Activated T-helper 1 cell treated with Interleukin-2 at 50 U/mL for 16 hours (primary cell): ENCODE measurements at places on chromosomes 11 and 22.

GRCh38 chr22:28139961-28140360 lies 220.9 kb upstream of the PITPNB start:
- no peak for DNase-seq

- no peak for DNase-seq
These were observed 39.4 kb downstream of the OPCML start for GRCh38 chr11:133492895-133493294.

DNA sequence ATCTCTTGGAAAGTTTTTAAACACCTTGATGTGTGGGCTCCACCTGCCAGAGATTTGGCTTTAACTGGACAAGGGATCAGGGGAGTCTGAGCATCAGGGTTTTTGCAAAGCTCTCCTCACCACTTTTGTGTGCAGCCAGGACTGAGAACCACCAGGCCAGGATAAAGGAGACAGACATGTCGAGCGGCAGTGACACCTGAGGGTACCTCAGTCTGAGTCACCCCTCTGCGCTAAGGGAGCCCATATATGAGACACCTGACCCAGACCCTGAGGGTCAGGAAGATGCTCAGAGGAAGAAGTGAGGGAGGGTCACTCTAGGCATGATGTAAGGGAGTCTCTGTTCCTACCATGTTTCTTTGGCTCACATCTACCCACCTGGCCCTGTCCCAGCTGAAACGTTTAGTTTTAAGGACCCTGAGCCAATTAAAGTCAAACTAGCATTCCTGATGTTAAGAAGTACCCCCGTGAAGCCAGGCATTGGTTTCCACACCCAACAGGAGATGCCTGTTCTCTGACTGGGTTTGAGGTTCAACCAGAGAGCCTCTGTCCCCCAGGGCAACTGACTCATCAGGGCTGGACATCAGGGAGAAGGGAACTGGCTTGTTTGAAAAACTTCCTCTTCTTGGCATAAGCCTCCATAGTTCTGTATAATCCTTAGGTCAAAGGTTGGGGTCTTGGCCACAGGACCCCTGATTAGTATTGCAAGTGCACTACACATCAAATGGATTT lies 72.4 kb upstream of the BIRC3 start:
- no peak for DNase-seq

DNA sequence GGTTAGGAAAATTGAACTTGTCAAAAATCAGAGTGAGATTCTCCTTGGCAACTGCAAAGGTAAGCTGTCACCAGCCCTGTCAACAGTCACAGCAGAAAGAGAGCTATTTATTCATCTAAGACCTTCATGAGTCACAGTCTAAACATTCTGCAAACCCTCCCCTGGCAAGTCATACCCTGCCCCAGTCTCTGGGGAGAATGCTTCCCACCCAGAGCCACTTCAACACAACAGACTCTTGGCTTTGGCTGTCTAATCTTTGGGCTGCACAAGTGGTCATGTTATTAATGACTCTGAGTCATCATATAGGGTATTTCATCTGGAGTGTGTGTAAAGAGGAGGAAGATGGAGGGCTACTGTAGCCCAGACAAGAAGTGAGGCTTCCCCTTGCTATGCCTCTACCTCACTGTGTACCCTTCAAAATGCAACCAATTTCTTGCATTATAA lies 153.4 kb downstream of the CCDC34 start:
- no peak for DNase-seq

- no peak for DNase-seq
These were observed 169.1 kb downstream of the CADM1 start for GRCh38 chr11:115334932-115335788.

- no peak for DNase-seq
These were observed 42.6 kb upstream of the P4HA3 start for GRCh38 chr11:74354036-74354435.

DNA sequence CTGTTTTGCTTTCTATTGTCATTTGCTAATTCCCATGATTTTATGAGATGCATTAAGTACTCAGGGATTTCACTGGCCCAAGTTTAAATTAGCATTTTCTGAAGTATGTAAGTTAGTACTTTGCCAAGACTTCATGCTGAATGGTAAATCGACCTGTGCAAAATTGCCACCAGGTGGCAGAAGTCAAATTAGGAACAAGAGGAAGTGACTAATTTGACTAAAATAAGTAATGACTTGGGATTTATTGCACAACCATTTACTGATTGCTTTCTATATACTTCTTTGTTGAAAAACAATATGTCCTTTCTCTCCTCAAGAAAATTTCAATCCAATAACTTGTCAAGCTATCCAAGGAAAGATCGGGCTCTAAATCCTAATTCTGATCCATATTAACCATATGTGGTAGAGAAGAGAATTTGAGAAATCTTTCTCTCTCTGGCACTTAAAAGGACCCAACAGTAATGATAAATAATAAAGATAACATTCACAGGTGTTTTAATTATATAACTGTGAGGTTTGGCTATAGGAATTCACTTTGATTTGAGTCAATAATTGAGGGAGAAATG lies 253.7 kb upstream of the CHORDC1 start:
- no peak for DNase-seq
